C1 segment of cervical spinal cord (tissue), 14 donors: ENCODE measurements at places on chromosomes 2 and 18.

DNA sequence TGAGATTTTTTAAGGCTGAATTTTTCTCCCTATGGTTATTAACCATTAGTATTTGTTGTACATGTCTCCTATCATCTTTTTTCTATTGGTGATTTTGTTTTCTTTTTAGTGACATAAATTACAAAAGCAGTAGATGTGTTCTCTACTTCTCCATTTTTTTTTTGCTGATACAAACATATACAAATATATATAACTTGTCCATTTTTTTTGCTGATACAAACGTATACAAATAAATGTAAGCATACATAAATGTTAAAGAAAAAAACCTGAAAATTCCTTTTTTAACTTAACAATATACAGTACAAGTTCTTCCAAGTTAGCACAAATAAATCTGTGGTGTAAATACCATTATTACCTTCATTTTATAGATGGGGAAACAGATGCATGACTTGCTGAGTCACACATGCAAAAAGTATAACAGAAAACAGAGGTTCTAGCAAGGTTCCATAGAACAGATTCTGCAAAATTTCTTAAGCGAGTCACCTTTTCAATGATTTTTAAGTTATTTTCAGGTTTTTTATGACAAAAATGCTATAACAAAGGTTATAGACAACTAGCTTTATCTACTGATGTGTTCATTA is 2.1 kb downstream of the MSGN1 start:
- DNase-seq = no peak

DNA sequence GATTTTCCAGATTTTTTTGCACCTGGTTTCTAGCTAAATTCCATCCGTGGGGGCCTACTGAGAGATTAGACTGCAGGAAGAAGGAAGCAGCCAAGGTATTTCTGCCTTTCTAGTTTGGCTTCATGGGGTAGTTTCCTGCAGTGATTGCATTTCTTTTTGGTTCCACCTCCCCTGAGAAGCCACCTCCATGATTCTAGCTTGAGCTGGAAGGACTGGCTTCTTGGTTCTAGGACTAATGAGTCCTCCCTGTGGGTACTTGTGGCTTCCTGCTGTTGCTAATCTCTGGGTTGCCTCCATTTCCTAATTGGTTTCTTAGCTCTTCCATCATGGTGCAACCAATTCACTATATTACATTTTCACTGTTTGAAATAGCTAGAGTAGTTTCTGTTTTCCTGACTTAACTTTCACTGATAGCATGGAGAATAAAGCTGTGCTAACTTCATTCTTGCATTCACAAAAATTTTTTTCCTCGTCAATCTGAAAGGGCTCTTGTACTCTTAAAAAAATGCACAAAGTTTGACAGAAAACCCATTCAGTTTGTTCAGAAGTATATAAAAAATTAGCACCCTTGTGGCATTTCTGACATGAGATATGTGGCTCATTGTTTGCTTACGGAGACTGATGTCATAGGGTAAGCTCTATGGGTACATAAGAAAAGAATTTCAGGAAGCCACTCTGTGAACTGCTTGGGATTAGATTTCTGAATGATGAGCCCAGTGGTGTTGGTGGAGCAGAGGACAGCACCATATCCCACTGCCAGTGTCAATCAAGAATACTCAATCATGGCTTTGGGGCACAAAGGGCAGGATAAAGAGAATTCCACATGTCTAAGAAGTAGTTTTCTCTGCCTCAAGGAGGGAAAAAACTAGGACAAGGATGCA is 242.8 kb upstream of the RBMS1 start:
- DNase-seq = no peak

DNA sequence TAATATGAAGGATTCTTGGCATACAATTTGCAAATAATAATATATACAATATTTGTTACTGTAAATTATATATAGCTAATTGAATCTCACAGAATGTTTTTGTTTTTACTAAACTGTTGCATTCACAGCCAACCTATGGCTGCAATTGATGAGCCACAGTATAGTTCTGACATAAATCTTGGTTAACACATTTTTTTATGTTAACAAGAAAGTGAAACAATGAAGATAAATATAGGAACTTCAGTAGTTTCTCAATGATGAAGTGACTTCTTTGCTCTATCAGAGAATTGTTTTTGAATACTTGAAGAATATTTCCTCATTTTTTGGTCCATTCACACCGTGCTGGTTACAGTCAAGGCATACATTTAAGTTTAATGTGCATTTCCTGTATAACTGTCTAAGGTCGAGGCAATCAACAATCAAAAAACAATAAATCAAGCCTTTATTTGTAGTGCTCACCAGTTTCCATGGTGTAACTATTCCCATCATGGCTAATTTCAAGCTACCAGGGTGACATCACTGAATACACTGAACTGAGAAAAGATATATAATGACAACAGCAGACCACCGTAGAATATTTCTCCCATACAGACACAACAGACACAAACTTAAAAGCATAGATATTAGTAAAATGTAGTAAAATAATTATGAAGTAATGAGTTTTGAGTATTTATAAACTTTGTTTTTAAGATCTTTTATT is 12.9 kb upstream of the ETAA1 start:
- DNase-seq = no peak

GRCh38 chr18:28189400-28190239 is 12.7 kb upstream of the CDH2 start:
- DNase-seq = no peak
